NCI-H2081 treated with DMSO at 0.1 percent for 48 hours (cell line): ENCODE measurements at places on chromosomes 11 and 22.

- no peak for DNase-seq
Measured at GRCh38 chr11:19366992-19367709, 126.4 kb upstream of the E2F8 start.

DNA sequence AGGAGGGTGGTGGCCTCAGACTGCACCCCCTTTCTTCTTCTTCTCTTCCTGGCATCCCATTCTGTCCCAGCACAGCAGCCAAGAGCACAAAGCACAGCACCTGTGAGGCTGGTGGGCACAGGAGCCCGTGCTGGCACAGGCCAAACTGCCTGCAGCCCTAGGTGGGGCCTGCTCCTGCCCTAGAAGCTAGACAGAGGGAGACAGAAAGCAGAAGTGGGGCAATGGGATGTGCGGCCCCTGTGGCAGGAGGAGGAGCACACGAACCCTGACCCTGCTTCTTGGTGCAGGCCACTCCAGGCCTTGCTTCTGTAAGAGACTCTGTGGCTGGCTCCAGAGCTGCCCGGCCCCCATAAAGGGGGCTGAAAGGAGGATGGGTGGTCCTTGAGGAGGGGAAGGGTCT lies 3.9 kb upstream of the PTS start:
- no peak for DNase-seq

- no peak for DNase-seq
Measured at GRCh38 chr11:70912226-70912840, 340.0 kb downstream of the SHANK2 start.

- no peak for DNase-seq
Measured at GRCh38 chr11:70630816-70631623, 232.7 kb downstream of the CTTN start.

- no peak for DNase-seq
Measured at GRCh38 chr11:127106938-127107337, 106.4 kb upstream of the KIRREL3 start.

DNA sequence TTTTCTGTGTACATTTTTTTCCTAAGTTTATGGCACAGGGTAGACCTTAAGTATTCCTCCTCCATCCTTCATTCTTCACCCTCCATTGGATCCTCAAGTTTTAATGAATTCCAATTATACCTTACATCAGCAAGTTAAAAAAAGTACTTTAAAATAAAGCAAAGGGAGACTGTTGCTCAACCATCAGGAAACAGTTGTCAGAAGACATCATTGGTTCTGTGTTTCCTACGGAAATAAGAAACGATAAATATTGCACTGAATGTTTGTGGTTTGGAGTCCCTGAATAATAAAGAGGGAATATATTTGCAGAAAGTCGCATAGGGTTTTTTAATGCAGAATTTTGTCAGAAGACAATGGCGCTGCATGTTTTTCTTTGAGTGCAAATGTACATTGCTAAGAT lies 28.1 kb upstream of the LDHA start:
- no peak for DNase-seq

- DNase-seq: no peak
Measured at GRCh38 chr11:96107143-96107824, 183.4 kb upstream of the MTMR2 start.

DNA sequence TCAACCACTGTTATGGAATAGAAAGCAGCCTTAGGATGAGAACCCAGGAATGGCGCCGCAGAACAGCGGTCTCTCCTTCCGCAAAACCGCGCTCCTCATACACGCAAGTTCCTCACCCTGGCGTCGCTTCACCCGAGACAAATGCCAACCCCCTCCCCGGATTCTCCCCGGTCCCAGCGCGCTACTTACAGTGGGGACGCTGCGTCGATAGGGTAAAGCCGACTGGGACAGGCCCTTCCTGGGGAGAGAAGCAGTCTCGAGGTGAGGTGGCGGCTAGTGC lies 287 bp downstream of the RPS13 start:
- no peak for DNase-seq

DNA sequence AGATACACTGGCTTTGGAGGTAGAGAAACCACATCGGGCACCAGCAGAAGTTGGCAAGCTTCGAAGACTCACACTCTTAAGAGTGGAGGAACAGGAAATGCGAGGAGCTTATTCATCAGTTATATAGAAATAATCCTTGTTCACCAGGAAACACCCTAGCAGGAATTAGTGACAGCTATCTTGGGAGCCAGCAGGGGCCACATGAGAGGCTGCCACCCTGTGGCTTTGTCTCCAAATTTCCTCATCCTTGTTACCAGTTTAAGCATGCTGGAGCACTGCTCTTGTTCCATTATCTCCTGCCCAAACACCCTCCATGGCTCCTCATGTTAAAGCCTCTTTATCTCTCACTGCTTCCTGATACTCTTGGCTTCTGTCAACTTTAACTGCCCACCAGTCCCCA lies 131.0 kb downstream of the PLEKHA7 start:
- no peak for DNase-seq

DNA sequence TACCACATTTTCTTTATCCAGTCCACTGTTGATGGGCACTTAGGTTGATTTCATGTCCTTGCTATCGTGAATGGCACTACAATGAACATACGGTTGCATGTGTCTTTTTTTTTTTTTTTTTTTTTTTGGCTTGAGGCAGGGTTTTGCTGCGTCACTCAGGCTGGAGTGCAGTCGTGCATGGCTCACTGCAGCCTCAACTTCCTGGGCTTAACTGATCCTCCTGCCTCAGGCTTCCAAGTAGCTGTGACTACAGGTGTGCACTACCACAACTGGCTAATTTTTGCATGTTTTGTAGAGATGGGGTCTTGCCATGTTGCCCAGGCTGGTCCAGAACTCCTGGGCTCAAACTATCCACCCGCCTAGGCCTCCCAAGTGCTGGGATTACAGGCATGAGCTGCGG lies 1.5 kb upstream of the CCDC90B start:
- DNase-seq: no peak

DNA sequence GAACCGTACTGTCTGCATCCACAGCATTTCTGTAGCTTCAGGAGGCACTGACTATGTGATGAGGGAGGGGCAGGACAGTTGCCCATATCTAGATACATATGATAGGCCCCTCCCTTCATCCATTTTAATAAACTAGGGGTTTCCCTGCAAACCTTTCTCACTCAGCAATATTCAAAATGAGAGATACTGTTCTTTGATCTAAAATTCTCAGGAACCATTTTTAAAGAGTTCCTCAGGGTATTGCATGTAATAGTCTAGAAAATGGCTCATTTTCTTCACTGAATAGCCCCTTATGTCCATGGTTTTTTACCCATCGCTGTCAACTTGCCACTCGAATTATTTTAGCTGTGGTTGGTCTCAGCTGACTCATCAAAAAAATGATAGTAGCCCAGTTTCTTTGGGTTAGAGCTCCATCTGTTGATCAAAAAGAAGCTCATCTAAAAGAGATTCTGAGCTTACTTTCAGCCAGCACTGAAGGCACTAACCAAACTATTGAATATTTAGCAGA lies 37.0 kb upstream of the DNAJB7 start:
- DNase-seq: peak; percentile 9

GRCh38 chr11:124219126-124219525 lies 21.8 kb upstream of the OR8G1 start:
- DNase-seq: no peak

DNA sequence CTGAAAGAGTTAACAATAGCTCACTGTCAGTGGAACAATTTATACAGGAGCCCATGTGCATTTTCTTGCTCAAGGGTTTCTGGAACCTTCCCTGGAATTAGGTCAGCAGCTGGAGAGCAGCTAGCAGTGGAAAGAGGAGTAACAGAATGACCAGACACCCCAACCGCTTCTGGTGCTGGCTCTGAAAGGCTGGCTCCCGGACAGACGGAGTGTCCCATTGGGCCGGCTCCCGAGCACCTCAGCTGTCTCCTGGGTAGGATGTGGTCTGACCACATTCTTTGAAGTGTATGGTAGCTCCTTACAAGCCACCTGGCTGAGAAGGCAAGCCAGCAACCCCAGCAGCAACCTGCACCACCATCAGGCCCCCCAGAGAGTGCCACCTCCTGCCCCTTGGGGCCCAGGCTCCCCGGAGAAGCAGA lies 44.7 kb downstream of the ABTB2 start:
- no peak for DNase-seq

- no peak for DNase-seq
Measured at GRCh38 chr22:44497218-44497904, 672 bp downstream of the RTL6 start.

GRCh38 chr11:113457784-113458183 lies 17.4 kb downstream of the DRD2 start:
- peak; percentile 77 for DNase-seq

DNA sequence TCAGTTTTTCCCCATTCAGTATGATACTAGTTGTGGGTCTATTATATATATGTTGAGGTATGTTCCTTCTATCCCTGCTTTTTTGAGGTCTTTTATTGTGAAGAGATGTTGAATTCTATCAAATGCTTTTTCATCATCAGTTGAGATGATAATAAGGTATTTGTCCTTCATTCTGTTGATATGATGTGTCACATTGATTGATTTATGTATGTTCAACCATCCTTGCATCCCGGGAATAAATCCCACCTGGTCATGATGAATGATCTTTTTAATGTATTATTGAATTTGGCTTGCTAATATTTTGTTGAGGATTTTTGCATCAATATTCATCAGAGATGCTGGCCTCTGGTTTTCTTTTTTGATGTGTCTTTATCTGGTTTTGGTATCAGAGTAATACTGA lies 26.0 kb downstream of the ENDOD1 start:
- no peak for DNase-seq

DNA sequence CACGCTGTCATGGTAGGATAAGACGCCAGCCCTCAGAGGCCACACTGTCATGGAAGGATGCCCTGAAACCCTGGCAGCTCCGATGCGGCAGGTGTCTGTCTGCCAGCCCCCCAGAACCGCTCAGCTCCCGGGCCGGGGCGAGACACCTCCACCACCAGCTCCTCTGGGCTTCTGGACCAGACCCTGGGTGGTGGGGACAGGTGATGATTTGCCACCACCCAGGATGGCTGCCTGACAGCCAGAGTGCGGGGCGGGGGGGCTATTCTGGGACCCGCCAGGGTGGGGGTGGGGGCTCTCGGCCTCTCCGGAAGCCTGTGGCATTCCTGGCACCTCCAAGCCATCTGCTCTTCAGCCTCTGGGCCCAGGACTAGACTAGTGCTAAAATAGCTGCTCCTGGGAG lies 9.4 kb downstream of the PHLDA2 start:
- DNase-seq: no peak

DNA sequence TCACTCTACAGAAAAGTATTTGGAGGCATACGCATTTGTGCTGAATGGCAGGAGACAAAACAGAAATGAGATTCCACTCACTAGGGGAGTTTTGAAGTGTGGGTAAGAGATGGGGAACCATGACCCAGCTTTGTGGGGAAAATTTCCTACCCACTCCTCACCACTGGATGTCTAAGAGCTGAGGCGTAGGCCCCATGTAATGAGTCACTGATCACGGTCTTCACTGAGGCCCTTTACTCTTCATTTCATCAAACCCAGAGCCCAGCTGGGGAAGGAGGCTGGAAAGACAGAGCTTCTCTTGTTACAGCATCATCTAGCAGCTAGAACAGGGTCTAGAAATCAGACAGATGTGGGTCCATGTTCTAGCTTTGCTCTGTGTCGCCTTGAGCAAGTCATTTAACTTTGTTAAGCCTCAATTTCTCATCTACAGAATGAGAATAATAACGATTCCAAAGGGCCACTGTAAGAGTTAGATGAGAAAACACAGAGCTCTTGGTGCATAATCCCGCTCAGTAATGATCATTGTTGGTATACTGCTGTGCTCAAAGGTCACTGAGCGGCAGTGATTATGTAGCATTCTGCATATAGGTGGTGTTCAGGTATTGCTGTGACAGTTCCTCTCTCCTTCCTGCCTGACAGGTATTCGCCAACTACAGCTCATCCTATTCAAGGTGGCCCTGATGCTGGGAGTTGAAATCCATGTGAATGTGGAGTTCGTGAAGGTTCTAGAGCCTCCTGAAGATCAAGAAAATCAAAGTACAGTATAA lies 97.2 kb downstream of the MICAL2 start:
- no peak for DNase-seq

DNA sequence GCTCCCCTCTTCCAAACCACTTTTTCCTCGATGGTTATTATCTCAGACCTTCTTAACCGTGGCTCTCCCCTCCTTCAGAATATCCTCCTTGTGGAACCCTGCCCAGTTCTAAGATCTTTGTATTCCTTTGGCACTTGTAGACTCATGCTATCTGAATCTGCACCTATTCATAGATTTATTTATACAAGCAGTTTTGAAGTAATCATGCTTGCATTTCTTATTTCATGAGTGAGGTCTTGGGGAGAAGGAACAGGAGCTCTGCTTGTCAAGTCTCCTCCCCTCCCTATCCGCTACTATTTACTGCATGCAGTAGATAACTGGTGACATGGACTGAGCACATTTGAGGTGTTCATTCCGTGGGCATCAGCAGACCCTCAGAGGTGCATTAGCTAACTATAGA lies 5.4 kb upstream of the MADD start:
- no peak for DNase-seq

- DNase-seq: no peak
Measured at GRCh38 chr11:69388661-69389060, 92.8 kb upstream of the LINC01488 start.

DNA sequence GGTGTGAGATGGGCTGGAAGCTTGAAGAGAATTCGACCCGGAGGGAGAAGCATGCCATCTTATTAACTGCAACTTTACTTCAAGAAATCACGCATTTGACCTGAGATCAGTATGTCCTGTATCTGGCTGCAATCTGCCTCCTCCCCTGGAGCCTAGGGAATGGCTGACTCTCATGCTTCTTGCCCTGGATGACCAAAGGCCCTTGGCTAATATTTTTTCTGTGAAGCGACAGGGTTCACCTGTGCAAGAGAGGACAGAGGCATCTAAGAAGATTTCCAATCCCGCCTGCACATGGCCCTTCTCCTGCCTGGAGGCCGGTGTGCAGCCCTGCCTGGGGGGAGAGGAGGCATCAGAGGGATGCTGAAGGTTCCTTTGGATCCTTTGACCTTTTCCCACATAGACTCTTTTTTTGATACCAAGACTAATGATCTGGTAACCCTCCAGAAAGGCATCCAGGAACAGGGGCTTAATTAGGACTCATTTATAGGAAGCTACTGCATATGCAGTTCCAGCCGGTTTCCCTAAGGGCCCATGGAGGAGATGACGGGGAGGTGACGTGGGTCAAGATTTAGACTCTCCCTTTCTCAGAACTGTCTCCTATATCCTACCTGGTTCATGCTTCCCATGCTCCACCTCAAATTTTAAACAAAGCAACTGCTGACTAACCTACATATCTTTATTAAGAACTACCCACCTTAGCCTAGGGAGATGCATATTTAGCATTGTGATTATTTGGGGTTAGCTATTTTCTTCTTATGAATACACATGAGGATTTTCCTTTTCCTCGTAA lies 50.8 kb downstream of the NTM start:
- no peak for DNase-seq

GRCh38 chr22:32202539-32203180 lies 2.2 kb downstream of the RFPL2 start:
- DNase-seq: no peak

DNA sequence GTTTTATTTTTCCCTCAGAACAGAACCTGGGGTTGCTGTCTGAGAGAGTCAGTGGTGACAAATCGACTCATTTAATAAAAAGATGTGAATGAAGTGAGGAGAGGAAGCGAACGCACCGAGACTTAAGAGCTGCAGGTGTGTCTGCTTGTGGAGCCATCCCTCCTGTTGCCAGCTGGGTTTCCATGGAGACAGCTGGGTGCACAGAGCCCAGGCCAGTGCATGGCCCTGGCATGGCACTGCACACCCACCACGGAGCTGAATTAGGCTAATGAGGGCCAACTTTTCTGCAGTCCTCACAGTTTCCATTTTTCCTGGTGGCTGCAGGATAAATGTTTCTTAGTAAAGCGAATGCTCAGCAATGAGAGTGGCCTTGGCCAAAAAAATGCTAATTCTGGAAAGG lies 750.2 kb downstream of the OPCML start:
- DNase-seq: no peak

- no peak for DNase-seq
Measured at GRCh38 chr11:102139081-102139498, 28.8 kb downstream of the YAP1 start.
